ENCODE measurements at places on chromosomes 6 and 20.

- DNase-seq: no peak
These were observed 454.6 kb upstream of the EYS start for GRCh38 chr6:66161546-66162108.

- DNase-seq: no peak
These were observed 79.9 kb downstream of the GCLC start for GRCh38 chr6:53464927-53465460.

GRCh38 chr20:19478320-19478895 lies 266.0 kb downstream of the SLC24A3 start:
- no peak for DNase-seq

- peak; percentile 18 for DNase-seq
These were observed 590 bp downstream of the RNF217 start for GRCh38 chr6:124962639-124963415.

- DNase-seq: no peak
These were observed 58.7 kb upstream of the ARMC2 start for GRCh38 chr6:108789475-108789874.

- DNase-seq: no peak
These were observed 153.5 kb downstream of the DLL1 start for GRCh38 chr6:170137176-170137891.

GRCh38 chr20:58243653-58244410 lies 15.4 kb upstream of the ANKRD60 start:
- DNase-seq: no peak

DNA sequence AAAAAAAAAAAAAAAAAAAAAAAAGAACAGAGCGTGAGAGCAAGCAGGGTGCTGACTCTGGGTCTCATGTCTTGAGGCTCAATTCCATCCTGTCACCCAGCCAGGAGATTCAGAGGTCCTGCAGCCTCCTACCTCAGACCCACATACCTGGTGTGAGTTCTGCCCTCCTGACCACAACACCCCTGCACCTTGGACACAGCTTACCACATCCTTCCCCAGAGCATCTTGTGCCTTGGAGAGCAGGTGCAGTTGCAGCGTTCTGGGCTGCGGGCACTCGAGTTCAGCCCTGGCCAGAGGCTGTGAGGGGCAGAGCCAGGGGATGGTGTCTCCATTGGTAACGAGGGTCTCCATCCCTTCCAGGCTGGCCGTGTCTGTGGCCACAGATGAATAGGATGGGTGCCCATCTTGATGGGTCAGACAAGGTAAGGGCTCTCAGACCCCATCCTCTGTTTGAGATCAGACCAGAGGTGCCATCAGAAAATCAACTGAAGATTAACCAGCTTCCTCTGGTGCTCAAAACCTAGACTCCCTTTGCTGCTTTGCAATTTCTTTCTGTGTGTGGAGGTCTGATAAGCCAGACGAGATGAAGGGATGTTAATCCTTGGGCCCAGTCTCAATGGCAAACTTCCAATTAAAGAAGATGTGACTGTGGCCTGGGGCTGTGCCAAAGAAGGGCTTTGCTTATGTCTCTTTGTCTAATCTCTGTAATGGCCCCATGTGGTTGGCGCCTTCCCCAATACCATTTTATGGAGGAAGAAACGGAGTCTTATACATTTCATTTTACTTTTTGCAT lies 14.7 kb upstream of the ZNF831 start:
- DNase-seq: no peak

- no peak for DNase-seq
These were observed 232.6 kb downstream of the TMEM242 start for GRCh38 chr6:157090736-157091135.

GRCh38 chr6:39226639-39227329 lies 2.5 kb downstream of the KCNK5 start:
- no peak for DNase-seq

DNA sequence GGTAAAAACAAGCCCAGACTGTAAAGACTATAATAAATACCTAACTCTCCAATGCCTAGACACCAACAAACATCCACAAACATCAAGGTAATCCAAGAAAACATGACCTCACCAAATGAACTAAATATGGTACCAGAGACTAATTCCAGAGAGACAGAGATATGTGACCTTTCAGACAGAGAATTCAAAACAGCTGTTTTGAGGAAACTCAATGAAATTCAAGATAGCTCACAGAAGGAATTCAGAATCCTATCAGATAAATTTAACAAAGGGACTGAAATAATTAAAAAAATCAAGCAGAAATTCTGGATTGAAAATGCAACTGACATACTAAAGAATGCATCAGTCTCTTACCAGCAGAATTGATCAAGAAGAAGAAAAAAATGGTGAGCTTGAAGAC lies 26.6 kb downstream of the NCOA6 start:
- no peak for DNase-seq

- DNase-seq: no peak
These were observed 115.7 kb upstream of the CLDN20 start for GRCh38 chr6:155147958-155148663.

- DNase-seq: no peak
These were observed 369.4 kb upstream of the IMPG1 start for GRCh38 chr6:76441875-76442274.

DNA sequence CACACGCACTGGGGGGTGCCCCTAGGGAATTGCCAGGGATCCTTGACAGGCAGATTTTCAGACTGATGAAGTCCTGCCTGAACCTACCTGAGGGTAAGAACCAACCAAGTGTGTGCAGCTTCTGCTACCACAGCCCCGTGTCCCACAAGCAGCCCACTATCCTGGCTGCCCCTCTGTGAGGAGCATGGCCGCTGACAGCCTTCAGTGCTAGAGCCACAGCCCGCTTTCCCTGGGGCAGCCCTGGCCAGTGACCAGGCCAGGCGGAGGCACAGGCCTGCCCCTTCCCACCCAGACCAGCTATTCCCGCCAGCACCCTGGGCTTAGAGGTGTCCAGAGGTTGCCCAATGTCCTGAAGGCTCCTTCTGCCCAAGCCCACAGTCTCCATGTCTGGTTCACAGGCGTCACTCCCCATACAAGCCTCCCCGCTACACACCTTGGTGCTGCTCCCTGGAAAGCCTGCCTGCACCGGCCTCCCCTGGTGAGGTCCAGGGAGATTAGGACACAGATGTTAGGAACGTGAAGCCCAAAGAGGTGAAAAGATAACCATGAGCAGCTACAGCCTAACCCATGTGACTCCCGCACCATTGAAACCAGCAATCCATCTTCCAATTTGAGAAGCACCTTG lies 207.0 kb downstream of the SYNDIG1 start:
- no peak for DNase-seq

DNA sequence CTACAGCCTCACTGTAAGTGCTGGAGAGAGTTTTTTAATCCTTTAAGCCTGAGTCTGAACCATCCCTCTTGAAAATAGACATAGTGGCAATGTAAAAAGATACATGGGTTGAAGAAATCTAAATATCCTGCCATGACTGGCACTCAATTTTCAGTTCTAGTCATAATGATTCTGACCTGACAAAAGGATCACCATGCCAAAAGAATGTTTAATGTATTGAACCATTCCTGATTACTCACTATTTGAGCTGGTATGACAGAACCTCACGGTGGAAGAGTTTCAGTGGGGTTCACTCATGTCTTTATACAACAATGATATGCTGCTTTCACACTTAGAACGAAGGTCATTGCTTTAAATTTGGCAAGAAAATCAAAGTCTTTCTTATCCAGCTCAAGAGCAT lies 93.4 kb downstream of the HIVEP2 start:
- no peak for DNase-seq

- DNase-seq: peak; percentile 73
These were observed 23.6 kb downstream of the BCL2L1 start for GRCh38 chr20:31698803-31699718.

- DNase-seq: no peak
These were observed 36.4 kb downstream of the CEP250 start for GRCh38 chr20:35491823-35492222.

- no peak for DNase-seq
These were observed 5.1 kb downstream of the COX4I2 start for GRCh38 chr20:31642837-31643236.

GRCh38 chr6:88376197-88376596 lies 210.1 kb upstream of the CNR1 start:
- no peak for DNase-seq

- no peak for DNase-seq
These were observed 609.9 kb upstream of the MAP3K7 start for GRCh38 chr6:91196729-91197128.

DNA sequence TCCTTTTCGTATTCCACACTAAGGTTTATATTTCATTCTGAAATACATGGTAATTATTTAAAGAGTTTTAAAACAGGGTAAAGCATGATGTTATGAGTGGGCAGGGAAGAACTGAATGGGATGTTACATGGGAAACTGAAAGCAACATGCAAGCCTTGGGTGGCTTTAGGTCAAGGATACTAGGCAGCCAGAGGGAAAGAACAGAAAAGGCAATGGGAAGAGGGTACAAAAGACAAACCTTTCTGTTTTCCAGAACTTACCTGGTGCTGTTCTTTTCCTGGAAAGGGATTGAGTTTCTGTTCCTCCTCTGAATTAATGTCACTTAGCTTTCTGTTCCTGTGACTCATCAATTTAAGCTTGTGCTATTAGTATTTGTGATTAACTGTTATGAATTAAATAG lies 71.2 kb upstream of the SMIM8 start:
- DNase-seq: no peak

DNA sequence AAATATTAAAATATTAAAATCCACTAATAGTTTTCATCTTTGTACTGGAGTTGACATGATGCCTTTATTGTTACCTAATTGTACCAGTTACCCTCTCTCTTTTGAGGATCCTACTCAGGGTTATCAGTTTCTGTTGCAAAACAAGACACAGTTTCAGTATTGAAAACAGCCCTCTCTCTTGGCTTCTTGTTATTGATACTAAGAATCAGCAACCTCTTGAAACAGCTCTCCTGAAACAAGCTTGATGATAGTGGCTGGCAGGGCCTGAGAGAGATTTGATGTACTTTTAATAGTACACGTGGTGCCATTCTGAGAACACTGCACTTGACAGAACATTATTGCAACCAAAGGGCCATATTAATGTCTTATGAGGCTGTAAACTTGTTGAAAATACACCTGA lies 64.9 kb upstream of the MEI4 start:
- DNase-seq: no peak

DNA sequence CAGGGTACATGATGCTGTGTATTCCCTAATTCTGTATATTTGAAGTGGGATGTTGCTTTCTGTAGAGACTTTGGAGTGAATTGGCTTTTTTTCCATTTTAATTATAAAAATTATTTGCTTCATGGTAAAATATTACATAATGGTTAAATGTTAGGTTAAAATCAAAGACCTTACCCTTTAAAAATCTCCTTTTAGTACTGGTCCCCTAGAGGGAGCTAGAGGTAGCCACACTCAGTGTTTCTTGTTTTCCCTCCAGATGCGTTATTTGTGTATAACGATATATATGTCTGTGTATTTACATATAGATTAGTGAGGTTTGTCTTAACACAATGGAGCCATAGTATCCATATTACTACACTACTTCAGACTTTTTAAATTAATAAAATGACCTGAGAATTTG lies 146.7 kb downstream of the PLCB4 start:
- no peak for DNase-seq

- no peak for DNase-seq
These were observed 5.9 kb downstream of the WASF1 start for GRCh38 chr6:110173506-110174132.

DNA sequence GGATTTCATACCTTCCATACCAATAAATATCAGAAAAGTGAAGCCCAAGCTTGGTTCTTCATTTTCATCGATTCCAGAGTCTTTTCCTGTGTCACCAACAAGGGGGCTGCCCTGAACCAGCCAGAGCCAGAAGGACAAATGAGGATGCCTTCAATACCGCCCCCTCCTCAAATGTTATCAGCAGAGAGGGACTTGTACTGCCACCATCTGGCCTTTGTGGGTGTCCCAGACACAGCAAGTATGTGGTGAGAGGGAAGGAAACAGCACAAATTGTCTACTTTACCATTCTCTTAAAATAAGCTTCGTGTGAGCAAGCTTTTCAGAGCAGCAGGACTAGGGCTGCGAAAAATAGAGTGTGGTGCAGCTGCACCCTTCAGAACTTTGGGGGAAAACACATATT lies 165.3 kb downstream of the SOBP start:
- no peak for DNase-seq

DNA sequence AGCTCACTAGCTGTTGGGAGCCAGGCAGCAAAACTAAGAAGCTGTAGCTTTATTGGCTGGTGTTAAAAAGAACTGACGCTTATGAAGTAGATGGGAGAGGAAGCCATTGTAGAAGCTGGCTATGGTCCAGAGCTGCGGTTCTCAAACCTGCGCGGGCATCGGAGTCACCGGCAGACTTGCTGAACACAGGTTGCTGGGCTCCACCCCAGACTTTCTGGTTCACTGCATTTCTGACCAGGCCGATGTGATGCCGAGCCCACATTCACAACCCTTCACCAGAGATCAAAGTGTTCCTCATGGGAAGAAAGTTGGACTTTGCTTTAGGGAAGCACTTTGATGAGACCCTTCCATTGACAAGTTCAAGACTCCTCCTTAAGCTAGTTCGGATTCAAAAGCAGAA lies 231.6 kb downstream of the QKI start:
- no peak for DNase-seq

DNA sequence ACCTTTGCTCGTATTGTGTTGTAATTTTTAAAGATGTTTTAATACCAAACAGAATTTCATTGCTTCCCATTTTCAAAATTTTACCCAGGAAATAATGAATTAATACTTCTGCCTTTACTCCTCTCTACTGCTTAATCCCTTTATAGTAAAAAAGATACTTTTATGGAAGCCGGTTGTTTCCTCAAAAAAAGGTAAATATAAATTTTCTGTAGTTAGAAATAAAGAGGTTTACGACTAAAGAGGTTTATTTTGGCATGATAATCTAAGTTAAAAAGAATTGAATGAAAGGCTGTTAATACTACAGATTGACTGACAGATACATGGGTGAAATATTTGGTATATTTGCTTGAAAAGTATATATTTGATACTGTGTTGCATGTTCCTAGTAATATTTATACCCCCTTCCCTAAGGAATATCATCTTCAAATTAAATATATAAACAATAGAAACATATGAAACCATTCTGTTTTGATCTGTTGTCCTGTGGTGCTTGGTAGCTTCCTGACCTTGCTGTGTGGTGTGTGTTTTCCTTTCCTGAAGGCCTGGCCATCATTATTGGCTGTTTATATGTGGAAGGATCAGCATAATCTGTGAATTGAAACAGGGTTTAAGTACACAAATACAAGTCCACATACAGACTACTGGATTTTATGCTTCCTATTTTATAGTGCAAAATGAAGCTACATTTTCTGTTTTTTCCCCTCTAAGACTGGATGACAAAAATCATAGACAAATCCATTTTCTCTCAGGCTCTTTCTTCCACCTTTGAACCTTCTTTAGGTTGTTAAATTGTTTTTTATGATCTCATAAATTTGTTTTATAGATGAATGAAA lies 2.3 kb downstream of the LIN28B start:
- DNase-seq: no peak

GRCh38 chr6:36660771-36661471 lies 17.6 kb upstream of the CDKN1A start:
- DNase-seq: no peak

DNA sequence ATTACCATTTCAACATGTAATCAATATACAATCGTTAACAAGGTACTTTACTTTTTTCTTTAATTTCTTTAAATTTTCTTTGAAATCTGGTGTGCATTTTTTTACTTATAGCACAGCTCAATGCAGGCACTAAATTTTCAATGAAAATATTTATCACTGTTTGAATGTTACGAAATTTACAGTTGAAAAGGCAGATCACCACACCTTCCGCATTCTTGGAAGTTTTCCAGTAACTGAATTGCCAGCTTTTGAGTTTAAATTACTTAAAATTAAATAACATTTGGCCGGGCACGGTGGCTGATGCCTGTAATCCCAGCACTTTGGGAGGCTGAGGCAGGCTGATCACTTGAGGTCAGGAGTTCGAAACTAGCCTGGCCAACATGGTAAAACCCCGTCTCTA lies 309.9 kb downstream of the BMP7 start:
- no peak for DNase-seq

- no peak for DNase-seq
These were observed 80.4 kb upstream of the BTN3A2 start for GRCh38 chr6:26284537-26285142.

All from GM10248 (cell line).